GM20000 (cell line): ENCODE measurements at places on chromosomes 2 and 18.
A peak's percentile ranks its signal among the peaks of the same experiment; 100 is the strongest.

DNA sequence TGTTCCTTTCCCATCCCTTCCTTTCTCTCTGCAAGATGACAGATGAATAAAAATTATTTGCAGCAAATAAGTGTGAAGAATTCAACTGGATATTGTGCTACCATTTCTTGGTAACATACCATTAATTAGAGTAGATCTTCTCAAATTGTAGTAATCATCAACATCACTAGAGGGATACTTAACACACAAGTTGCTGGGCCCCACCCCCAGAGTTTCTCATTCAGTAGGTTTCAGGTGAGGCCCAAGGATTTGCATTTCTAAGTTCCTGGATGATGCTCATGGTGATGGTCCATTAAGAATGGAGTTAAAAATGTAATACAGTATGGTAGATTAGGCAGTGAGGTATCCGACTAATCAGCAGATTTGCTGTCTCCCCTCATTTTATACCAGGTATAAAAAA is 594.0 kb downstream of the ERBB4 start:
- DNase-seq: no peak

- DNase-seq: no peak
Measured at GRCh38 chr18:22734791-22735627, 198.1 kb upstream of the RBBP8 start.

- DNase-seq: no peak
Measured at GRCh38 chr2:172829229-172829628, 93.6 kb downstream of the RAPGEF4 start.

DNA sequence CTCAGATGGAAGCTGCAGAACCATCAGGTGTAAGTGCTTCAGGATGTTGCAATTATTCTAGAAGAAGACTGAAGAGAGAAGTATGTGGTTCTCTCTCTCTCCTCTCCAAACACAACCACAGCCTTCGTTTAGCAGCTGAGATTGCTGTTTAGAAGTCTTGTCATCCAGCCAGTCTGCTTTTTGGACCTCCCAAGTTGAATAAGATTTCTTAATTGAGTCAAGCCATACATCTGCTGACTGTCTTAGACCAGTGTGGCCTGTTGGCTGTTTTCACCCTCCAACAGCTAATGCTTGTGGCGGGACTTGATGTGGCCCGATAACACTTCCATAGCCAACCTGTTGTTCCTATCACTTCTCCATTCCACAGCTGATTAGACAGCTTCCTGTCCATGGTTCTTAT is 91.3 kb upstream of the TMEM17 start:
- DNase-seq: no peak

DNA sequence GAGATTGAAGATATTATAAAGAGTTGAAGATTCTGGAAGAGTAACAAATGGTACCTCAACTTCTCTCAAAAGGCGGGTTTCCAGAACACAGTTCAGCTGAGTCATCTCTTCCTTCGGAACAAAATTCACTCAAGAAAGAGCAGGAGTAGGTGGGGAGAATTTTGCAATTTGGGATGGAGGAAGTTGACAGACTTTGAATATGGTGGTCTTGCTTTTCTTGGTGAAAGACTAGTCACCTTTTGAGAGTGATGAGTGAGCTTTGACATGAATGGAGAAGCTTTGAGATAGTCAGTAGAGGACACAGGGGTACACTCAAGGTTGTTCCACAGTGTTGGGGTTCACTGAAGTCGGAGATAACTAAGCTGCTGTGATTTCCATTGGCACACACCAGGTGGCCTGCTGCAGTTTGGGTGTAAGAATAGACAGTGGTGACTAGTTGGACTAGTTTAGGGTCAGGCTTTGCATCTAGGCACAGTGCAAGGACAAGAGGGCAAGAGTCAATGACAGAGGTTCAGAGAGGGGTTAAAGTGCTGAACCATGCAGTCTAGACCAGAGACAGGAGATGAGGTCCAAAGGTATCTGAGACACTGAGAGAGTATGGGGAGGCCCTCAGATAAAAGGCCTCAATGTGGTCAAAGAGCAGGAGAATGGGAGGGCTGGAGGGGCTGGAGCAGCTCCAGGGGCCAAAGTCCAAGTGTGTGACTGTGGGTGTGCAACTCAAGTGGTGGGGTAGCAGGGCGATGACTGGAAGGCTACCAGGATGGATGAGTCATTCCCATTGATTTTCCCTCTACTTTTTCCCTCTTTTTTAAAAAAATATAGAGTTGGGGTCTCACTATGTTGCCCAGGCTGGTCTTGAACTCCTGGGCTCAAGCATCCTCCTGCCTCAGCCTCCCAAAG is 7.7 kb downstream of the CCL20 start:
- DNase-seq: no peak

DNA sequence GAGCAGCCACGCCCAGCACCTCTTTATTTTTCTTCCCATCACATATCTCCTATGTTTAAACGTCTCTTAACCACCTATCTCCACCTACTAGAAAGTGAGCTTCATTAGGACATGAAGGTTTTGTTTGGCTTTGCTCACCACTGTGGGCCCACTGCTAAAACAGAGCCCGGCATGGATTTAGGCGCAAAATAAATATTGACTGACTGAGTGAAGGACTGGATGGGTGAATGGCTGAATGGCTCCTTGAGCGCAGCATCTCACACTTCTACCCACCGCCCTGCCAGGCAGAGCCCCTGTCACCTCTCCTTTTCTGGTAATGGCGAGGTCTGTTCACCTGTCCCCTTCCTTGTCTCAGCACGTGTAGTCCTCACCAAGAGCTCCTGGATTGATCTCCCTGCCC is 10.1 kb downstream of the CAPG start:
- no peak for DNase-seq

DNA sequence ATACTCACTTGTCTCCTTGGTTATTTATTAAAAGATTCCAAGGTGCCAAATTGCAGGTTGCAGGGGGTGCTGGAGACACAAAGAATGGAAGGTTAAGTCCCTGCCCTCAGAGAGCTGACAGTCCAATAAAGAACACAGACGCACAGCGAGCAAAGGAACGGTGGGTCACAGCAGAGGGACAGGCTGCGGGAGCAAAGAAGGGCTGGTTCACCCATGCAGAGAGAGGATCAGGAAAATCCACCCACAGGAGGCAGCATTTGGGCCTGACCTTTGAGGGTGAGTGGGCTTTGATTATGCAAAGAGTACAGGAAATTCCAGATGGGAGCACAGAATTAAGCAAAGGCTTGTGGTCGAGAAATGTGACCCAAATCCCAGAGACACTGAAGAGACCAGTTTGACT is 45.0 kb downstream of the ZBTB7C start:
- DNase-seq: no peak

- DNase-seq: no peak
Measured at GRCh38 chr2:164182116-164182627, 439.1 kb downstream of the GRB14 start.

DNA sequence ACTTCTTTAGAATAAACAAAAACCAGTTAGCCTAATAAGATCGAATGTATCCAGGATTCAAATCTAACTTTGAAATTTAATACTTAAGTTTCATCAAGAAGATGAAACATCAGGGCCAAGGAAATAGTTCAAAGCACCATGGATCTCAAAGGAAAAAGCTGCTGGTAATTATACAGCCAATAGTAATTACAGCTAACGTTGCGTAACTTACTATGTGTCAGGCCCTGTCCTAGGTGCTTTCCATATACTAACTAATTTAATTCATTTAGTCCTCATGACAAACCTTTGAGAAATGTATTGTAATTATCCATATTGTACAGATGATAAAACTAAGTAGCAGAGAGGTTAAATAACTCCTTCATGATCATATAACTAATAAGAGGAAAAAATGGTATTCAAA is 598.6 kb downstream of the NYAP2 start:
- DNase-seq: no peak

GRCh38 chr2:8794923-8795825 is 42.2 kb downstream of the KIDINS220 start:
- DNase-seq: no peak

DNA sequence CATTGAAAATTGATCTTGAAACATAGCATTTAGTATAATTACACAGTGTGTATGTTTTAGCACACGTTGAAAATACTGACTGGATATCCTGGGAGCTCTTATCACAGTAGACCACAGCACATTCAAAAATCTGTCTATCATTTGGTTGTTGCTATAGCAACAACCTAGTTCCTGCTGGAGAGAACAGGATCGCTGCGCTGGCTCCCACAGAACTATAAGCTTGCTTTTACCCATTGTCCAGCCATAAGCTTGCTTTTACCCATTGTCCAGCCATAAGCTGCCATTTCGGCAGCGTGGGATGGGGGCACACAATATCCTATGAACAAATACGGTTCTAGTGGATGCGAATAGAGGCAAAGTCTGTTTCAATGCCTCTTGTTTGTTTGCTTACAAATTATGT is 70.4 kb upstream of the ST6GAL2 start:
- DNase-seq: no peak

GRCh38 chr2:16621316-16621715 is 44.3 kb downstream of the CYRIA start:
- no peak for DNase-seq

GRCh38 chr2:66897181-66897580 is 462.3 kb downstream of the MEIS1 start:
- no peak for DNase-seq

DNA sequence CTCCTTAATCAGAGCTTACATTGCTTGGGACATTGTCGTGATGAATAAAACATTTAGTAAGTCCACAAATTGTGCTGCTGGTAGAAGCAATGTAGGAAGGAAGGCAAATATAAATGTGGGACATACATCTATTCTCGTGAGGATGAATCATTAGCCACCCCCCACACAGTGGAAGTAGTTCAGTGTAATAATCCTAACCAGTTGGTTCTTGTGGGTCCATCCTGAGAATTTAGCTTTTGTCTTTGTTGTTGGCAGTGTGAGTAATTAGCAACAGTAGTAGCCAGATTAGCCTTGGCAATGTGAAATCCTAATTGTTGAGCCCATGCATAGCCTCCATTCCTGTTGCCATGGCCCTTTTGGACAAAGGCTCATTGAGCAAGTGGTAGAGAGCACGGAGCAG is 532.1 kb downstream of the FBXO15 start:
- no peak for DNase-seq

DNA sequence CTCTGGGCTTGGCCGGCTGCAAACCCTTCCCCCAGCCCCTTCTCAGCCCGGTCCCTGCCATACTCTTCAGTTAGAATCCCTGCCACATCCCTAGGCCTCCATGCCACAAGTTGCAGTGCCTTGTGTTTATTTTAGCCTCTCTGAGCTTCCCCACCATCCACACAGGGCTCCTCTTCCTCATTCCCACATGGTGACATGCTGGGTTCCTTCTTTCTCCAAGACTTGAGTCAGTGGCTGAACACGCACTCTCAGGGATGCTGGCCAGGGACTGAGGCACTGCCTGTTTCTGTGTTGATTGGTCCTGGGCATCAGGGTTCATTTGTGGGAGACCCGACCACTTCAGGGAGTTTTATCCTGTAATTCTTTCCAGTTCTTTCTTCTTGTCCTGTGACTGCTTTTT is 56.3 kb downstream of the KCNS3 start:
- DNase-seq: no peak

DNA sequence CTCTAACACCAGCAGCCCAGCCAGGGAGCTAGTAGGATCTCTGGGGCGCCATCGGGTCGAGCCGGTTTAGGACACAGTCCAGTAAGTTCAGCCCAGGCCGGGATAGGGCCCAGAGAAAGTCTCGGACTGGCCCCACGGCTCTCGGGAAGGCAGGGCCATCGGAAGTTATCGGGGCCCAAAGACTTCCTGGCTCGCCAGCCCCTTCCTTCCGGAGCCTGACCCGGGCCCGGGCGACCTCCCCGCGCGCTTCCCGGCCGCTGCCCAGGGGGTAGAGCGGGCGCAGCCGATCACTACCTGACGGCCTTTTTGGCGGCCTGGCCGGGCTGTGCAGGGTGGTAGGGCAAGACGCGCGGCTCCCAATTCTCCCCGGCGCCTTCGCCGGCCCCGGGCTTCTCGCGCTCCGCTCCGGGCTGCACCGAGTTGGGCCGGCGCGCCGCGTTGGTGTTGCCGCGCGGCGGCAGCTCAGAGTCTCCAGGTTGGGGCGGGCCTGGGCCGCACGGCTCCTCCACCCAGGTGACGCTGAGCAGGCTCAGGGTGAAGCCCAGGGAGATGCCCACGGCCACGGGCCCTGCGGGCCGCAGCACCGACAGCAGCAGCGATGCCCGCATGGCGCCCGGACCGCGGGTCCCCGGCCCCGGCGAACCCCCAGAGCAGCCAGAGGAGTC is 546 bp downstream of the CHPF start:
- DNase-seq: peak; percentile 62

GRCh38 chr2:98715812-98716451 is 15.0 kb downstream of the MGAT4A start:
- no peak for DNase-seq
